ENCODE measurements at places on chromosomes 5 and 9.
A peak's percentile ranks its signal among the peaks of the same experiment; 100 is the strongest.

- DNase-seq, result no peak
These were observed 742 bp downstream of the BHMT2 start for GRCh38 chr5:79070350-79070667.

DNA sequence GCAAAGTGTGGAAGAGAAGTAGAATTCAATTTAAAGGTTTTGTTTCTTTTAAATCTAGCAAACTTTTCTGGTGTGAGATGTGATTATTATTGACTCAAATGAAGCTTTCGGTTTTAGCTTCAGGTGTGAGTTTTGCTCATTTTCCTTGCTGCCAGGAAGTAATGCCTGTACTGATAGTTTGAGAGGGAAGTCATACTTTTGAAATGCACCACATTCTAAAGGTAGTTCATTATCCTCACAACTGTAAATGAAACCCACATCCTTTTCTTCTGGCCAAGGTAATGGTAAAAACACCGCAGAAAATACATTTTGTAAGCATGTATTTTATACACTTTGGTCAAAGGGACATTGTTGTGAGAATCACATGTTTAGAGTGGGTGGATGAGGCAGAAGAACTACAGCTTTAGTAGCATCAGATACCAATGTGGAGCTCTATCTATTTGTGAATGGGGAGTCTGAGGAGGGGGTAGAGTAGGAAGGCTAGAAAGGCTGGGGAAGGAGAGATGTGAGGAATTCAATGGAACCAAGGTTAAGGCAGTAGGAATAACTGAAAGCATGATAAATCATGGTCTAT lies 167.0 kb upstream of the CDKN2B start:
- DNase-seq, result no peak

DNA sequence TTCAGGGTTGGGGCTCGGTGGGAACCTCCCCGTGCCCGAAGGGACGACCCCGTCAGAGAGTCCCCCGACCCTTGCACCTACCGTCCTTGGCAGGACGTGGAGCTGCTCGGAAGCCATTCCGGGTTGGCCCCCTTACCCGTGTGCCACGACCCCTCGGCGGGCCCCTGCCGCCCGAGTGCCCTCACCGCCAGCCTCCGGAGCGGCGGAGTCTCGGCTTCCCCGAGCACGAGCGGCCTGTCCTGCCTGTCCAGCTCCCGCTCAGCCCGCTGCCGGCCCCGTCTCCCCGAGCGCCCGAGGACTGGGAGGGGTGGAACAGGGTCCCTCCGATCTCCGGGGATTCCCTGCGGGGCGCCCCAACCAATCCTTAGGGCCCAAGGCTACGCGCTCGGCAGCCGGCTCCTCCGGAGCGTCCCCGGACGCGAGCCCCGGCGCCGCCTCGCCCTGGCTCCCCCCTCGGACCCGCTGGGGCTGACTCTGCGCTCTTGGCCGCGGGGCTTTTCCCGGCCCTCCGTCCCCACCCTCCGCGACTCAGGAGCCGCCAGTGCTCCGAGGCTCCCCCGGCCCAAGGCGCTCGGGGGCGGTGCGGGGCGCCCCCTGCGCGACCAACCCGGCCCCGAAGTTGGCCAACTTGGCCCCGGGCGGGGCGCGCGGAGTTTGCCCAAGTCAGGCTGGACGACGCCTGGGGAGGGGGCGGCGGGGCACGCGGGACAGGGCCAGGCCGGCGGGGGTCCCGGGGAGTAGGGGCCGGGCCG lies 654 bp downstream of the ADAMTS2 start:
- DNase-seq, result no peak

DNA sequence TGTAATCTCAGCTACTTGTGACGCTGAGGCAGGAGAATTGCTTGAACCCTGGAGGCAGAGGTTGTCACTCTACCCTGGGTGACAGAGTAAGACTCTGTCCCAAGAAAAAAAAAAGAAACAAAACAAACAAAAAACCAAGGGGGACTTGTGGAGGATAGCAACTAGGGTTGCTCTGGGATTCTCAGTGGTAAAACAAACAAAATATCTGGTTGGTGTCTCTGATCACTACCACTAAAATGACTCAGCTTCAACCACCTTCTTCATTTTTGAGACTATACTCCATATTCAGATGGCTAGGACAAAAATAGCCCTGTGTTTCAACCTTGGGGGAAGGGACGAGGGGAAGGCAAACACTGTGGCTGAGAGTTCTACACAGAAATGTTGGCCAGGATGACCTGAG lies 110.3 kb downstream of the ARRDC3 start:
- DNase-seq, result no peak

- no peak for DNase-seq
These were observed 31.0 kb downstream of the ATPSCKMT start for GRCh38 chr5:10218658-10219057.

- no peak for DNase-seq
These were observed 134.9 kb downstream of the SLIT3 start for GRCh38 chr5:169166078-169166477.

DNA sequence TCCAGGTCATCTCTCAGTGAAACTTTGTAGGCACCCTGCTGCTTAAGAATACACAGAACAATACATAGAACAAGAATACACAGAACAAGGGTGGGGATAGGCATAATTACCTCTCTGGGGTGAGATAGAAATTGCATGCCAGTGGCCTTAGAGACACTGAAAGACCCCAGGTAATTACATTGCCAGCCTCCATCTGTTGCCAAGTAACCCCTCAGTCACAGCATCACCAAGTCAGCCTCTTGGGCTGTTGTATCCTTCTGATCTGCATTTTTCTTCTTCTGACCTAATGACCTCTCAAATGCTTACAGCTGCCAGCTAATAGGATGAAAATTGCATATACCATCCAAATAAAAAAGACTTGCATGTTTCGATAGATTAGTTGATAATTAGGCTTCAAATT lies 167.7 kb downstream of the GRIA1 start:
- DNase-seq, result no peak

- no peak for DNase-seq
These were observed 82.2 kb upstream of the SLCO6A1 start for GRCh38 chr5:102581011-102581410.

- DNase-seq, result peak; percentile 85
These were observed 5.2 kb downstream of the EGR1 start for GRCh38 chr5:138470322-138471051.

GRCh38 chr5:150286820-150287219 lies 2.8 kb downstream of the CAMK2A start:
- no peak for DNase-seq

DNA sequence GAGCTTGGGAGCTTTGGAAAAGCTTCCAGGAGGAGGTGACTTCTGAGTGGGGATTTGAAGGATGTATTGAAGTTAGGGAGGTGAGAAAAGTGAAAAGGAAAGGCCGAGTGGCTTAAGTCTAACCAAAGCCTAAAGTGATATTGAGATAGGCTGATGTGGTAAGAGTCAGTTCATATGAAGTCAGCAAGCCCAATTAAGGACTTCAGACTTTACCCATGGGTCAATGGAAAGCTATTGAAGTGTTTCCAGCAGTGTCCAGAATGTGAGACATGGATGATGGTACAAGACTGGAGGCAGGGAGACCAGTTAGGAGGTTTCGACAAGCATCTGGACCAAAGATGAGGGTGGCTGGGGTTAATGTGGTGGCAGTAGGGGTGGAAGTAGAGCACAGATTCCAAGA lies 134.3 kb upstream of the WWC1 start:
- no peak for DNase-seq

DNA sequence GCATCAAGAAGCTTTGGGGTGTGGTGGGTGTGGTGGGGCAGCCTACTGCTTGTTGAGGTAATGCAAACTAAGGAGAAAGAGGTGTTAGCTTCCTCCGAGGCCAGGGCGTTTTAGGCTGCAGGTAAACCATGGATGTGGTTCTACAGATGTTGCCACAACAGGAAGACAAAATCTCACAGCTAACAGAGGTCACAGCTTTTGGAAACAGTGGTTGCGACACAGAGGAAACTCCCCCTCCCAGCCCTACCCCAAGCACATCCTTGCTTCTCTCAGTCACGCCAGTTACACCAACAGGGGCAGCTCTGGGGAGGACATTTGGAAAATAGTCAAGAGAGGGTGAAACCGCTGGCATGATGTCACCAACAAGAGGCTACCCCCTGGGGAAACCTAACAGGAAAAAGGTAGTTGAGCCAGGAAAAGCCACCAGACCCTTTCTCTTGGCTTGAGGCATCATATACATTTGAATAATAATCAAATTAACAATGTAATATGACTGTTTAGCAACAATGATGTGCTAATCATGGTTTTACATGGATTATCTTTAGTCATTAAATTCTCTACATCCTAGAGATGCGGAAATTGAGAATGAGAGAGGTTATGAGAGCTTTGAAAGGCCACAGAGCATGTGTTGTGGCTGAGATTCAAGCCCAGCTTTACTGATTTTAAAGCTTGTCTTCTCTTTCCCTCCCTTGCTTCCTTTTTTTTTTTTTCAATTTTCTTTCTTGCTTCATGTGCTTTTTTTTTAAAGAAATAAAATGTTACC lies 82.2 kb upstream of the IL12B start:
- no peak for DNase-seq

DNA sequence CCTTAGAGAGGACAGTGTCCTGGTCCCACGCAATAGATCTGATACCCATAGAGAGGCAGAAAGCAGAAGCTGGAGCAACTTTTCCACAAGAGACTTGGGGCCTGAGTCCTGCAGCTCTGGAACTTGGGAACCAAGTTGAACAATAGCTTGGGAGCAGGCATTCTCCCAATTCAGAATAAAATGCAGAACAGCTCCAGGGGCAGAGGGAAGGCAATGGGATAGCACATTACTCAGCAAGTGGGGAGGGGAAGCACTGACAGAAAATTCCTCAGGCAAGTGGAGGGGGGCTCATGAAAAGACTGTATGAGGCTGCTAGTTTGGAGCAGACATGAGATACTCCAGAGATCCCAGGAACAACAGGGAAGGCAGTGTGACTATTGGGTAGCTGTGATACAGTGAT lies 513.6 kb downstream of the HINT1 start:
- DNase-seq, result no peak

GRCh38 chr5:136031711-136032110 lies 2.9 kb downstream of the TGFBI start:
- DNase-seq, result no peak

DNA sequence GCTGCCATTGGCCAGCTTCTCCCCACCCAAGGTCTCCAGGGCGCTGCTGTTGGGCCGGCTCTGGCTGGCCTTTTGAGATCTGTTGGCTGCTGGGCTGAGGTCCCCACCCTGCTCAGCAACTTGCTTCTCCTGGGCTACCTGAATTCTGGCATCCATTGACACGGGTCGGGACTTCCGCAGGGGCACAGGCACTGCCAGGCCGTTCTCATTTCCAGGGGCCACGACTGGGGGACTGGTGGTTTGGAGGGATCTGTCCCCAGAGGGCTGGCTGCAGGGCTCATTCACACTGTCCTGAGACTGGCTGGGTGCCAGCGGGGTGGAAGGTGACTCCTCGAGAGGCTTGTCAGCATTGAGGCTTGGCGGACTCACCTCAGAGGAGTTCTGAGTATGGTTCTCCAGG lies 87.1 kb upstream of the FBXW11 start:
- DNase-seq, result no peak

- no peak for DNase-seq
These were observed 544 bp downstream of the ADAMTS6 start for GRCh38 chr5:65481171-65481581.

- peak; percentile 82 for DNase-seq
These were observed 217.5 kb upstream of the NMUR2 start for GRCh38 chr5:152622628-152623027.

GRCh38 chr9:93958819-93959682 lies 3.9 kb upstream of the BARX1 start:
- no peak for DNase-seq

DNA sequence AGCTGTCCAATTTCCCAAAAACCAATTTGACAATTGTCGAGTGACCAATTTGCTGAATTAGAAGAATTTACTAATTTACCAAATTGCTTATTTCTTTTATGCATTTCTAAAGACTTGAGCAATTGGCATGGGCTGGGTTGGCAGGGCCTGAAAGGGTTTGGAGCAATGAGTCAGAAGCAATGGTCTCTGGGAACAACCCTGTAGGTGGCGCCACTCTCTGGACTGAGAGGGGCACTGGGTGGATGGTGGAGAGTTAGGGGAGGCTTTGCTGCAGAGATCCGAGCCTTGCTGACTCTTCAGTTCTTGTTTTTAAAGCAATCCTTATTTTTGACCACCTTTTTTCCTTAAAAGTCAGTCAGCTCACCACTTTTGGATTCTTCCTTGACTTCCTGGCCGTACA lies 71.5 kb upstream of the RPS23 start:
- DNase-seq, result peak; percentile 18

DNA sequence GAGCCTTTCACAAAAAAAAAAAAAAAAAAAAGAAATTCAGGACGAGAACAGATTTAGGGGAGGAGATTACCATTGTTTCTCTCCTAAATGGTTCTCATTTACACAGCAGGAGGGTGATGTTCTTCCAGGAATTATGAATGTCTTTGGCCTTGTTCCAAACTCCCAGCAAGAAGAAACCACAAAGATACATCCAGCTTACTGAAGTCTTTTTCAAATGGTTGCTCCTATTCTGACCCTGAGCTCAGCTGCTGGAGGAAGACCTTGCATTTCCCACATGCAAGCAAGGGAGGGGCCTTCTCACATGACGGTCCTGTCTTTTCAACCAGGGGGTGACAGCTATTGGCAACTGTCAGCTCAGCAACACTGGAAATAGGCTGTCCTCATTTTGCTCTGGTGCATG lies 203.0 kb upstream of the VLDLR start:
- peak; percentile 97 for DNase-seq

DNA sequence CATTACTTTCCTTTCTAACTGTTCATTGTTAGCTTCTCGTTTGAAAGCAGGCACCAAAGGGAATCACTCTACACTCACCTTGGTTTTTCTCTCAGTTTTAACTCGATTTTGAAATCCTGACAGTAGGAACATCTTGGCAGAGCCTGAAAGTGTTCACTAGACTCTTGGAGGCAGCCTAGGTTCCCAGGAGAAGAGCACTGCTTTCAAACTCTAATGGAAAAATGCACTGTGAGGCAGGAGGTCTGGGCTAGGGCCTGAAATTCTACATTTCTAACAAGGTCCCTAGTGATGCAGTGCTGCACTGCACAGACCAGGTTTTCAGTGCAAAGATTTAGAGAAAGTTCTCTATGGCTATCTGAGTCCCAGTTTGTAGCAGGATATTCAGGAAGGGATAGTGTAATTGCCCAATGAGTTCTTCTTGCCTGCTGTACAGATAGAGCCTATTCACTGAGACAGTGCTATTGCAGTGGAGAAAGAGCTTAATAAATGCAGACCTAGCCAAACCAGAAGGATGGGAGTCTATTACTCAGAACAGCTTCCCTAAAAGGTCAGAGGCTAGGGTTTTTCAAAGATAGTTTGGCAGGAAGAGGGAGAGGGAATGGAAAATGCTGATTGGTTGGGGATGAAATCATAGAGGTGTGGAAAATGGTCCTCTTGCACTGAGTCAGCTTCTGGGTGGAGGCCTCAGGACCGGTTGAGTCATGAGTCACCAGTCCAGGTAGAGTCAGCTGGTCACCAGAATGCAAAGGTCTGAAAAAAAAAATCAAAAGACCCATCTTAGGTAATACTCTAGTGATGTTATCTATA lies 153.9 kb downstream of the GPBP1 start:
- no peak for DNase-seq

All from NCI-H446 (cell line).